ENCODE measurements at places on chromosomes 12 and 14.

GRCh38 chr12:41014643-41015020 lies 173.5 kb upstream of the PDZRN4 start:
- DNase-seq, result no peak

DNA sequence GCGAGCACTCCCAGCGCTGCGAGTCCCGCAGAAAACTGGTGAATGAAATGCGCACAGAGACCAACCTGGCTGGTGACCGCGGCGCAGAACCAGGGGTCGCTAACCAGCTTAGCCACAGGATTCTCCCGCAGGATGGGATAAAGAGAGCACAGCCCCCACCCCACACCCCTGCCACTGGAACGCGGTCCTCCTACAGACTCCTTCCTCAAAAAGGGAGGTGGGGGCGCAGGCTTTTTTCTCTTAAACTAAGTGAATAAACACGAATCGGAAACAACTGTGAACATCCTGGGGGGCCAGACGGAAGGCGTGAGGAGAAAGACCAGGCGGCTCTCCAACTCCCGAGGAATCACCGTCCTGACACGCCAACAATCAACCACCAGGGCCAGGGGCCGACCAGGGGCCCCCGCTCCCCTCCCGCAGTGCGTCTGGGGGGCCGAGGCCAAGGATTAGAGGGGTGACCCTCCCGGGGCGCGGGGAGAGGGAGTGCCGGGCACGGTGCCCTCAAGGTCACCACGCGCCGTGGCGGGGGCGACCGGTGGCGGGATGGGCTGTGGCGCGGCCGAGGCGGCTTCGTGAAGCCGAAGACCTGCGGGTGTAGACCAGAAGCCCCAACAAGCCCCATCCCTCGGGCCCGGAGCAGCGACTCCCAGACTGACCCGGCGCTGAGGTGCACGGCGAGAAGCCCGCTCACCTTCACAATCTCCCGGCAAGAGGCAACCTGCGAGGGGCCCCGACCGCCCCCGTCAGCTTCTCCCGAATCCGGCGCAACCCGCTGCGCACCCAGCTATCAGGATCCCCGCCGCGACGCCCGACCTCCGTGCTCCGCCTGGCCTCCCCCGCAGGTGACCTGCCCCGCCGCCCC lies 704 bp downstream of the ATP2B1 start:
- no peak for DNase-seq

DNA sequence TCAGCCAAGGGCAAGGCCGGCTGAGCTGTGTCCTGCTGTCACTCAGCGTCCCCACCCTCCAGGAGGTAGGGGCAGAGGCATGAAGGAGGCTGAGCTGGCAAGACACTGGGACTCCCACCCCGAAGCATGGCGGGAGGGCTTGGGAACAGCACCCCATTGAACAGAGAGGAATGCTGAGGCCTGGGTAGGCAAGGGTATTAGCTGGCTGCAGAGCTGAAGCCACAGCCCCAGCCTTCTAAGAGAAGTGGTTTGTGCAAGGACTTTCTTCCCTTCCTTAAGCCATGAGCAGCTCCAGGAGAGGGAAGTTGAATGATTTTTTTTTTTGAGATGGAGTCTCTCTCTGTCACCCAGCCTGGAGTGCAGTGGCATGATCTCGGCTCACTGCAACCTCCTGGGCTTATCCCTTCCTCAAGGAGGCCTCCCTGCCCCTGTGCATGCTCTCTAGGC lies 6.6 kb upstream of the CFAP73 start:
- no peak for DNase-seq

GRCh38 chr14:22151121-22151520 lies 437.9 kb downstream of the DAD1 start:
- no peak for DNase-seq

GRCh38 chr14:89308232-89308959 lies 108.6 kb downstream of the FOXN3 start:
- DNase-seq, result no peak

GRCh38 chr14:89365061-89365801 lies 51.8 kb downstream of the FOXN3 start:
- DNase-seq, result no peak

- no peak for DNase-seq
These were observed 81.5 kb downstream of the SLC24A4 start for GRCh38 chr14:92404421-92404820.

DNA sequence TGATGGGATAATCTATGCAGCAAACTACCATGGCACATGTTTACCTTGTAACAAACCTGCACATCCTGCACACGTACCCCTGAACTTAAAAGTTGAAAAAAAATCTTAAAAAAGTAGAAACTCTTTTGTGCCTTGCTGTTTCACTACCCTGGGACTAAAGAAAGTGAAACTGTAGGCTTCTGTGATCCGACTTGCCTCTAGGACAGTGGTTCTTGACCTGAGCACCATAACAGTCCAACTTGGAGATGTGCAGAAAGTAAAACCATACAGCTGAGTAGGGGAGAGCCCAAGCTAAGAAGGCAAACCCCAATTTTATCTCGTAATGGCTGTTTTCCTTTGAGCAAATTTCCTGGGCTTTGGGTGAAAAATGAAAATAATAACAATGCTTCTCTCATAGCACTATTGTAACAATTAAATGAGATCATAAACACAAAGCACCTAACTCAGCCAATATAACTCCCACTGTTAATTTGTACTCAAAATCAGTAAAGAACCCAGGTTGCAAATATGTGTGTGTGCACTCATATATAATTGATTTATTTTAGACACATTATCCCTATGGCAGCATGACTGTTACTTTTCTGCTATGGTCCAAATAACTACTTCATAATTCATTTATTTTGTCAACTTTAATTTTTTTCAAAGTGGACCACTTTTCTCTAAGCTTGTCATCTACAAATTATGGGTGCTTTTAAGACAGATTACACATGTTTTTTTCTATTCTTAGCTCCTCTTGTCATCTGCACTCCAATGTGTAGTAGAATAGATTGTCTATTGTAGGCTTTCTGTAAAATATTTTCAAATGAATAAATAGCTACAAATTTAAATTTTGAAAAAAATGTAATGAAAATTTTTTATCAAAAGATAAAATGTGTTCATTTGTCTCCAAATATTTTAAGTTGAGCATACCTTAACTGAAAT lies 334.9 kb downstream of the BTG1 start:
- DNase-seq, result no peak

GRCh38 chr12:23950210-23950774 lies 822 bp upstream of the SOX5 start:
- no peak for DNase-seq

DNA sequence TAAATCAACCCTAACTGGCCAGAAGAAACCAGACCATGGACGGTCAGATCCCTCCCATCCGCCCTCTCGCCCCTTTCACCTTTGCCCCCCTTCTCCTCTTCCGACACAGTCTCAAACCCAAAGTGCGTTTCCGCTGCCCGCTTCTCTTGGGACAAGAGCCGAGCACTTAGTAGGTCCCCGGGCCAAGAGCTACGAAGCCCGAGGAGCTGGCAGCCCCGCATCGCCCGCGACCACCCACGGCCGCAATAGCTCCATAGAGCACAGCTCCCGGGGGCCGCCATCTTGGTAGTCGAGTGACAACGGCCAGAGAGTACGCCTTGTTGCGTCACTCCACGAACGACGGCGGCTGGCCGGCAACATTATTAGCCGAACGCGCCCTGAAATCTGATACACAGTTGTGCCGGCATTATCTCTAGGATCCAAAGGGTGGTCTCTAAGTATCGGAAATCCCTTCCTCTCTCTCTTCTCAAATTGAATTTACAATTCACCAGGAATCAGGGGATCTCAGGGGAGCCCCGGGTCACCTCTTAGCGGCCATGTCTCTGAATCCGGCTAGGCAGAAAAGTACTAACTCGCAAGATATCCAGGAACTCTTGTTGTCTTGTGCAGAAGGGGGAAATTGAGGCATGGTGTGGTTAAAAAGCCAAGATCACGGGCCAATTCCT lies at the start of gene COQ5:
TSS of gene COQ5 (minus strand) at position 298 of the 665 bp plus-strand sequence. CDS start at position 281, 17 bp downstream.
- peak; percentile 76 for DNase-seq

DNA sequence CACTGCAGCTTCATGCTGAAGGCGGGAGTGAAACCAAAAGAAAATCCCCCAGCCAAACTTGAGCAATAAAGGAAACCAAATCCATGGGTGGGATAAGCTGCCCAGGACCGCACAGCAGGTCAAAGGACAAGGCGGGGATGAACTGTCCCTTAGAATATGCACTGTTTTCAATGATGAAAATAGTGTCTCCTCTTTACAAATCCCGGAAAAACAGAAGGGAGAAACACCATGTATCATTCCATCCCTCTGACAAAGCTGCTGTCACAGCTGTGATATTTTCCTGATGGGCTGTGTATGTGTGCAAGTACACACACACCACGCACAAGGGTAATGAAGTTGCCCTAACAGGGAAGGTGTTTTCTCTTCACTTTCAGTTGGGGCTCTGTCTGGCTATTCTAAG lies 70.3 kb downstream of the ACTN1 start:
- no peak for DNase-seq

DNA sequence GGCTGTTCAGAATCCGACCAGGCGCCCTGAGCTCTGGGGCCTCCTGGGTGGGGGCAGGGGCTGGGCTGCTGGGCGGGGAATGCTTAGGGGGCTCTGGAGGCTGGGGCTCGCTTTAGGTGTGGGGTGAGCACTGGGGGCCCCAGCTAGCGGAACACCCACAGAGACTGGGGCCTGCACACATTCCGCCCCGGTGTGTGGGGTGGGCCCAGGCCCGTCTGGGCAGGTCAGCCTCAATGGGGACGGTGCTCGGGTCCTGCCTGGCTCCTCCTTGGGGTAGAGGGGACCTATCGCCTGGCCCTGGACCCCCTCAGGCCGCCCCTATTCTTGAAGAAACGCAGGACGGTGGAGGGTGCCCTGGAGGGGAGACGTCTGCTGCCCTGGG lies 364.8 kb downstream of the TMEM121 start:
- DNase-seq, result no peak

DNA sequence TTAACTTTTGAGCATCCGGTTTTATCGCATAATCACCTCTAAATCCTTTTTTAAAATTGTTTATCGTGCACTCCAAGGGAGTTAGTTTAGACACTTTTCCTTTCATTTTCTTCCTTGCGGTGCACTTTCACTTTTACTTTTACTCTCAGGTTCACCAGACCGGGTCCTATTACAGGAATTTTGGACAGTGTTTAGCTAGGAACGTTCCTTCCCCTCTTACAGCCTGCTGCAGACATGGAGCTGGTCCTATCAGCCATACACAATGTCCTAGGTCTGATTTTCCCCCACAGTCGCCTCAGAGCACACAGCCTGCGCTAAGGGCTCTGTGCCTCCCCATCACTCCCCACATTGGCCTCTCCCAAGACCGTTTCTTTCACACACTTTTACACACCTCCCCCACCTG lies 103.9 kb downstream of the ALG10 start:
- DNase-seq, result no peak

DNA sequence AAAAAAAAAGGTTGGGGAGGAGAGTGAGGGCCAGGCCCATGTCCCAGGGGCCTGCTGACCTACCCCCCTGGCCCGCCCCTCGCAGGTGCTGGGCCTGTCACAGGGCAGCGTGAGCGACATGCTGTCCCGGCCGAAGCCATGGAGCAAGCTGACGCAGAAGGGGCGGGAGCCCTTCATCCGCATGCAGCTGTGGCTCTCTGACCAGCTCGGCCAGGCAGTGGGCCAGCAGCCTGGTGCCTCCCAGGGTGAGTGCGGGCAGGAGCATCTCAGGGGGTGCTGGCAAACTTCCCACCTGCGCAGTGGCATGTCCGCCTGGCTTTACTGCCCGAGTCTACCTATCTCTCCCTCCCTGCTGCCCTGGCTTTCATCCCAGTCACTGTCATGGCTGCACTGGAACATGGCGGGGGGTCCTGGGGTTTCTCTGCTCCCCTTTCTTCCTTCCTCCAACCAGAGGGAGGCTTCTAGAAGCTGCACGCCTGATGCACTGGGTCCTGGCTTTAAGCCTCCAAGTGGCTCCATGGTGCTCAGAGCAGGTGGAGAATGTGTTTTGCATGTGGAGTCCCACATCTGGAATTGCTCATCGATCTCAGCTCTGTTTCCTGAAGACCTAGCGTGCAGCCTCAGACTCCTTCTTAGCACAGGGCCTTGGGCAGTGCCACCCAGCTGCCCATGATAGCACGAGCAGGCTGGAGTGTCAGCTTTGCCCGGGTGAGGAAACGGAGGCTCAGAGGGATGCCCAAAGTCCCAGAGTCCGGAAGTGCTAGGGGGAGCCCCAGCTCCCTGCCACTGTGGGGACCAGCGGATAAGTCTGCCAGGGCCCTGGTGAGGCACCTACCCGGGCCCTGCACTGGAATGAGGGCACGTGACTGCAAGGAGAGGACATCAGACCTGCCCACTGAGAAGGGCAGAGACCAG lies 46.3 kb downstream of the PHETA1 start:
- no peak for DNase-seq

- no peak for DNase-seq
These were observed 1.5 kb upstream of the GALNT6 start for GRCh38 chr12:51392556-51393237.

GRCh38 chr12:70883855-70884254 lies 36.7 kb downstream of the PTPRR start:
- no peak for DNase-seq

GRCh38 chr12:3292677-3293412 lies 198.2 kb upstream of the PRMT8 start:
- DNase-seq, result no peak

DNA sequence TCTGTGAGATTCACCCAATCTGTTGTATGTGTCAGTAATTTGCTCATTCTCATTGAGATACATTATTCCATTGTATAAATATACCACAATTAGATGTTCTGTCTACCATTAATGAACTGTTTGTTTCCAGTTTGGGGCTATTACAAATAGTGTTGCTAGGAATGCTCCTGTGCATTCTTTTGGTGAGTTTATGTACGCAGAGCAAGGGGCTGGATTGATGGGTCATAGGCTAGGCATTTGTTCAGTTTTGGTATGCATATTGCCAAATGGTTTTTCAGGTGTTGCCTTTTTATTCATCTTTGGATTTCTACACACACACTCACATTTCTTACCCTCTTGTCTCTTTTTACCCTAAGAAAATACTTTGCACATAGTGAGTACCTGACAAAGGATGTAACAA lies 93.4 kb downstream of the GPATCH2L start:
- no peak for DNase-seq

Measured in amniotic stem cell (primary cell).